Cortex of kidney (tissue), 1 donor: ENCODE measurements at places on chromosomes 3 and 15.

- no peak for DNase-seq
Measured at GRCh38 chr3:73664389-73664788, 39.6 kb upstream of the PDZRN3 start.

DNA sequence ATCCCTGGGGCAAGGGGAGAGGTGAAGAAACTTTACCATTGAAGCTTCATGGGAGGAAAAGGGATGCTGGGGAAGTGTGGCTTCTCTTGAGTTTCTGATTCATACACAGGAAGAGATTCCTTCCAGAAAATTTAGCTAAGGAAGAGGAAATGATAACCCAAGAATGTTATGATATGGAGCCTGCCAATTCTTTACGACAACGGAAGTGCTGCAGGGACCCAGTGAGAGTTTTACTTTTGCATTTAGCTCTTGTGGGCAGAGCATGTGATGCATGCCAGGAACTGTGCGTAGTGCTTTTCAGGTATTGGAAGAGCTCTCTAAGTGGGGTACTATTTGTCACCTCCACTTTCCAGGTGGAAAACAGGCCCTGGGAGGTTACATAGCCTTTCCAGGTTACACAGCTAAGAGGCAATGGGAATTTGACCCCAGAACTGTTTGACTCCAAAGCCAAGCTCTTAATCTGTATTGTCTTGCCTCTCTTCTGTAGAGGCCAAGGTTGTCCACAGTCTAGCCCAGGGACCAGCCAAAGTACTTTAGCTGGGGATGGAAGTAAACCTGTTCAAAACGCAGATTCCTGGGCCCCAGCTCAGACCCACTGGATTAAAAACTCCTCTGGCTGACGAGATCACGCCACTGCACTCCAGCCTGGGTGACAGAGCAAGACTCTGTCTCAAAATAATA, 23.0 kb downstream of the CMTM7 start:
- DNase-seq, result no peak

DNA sequence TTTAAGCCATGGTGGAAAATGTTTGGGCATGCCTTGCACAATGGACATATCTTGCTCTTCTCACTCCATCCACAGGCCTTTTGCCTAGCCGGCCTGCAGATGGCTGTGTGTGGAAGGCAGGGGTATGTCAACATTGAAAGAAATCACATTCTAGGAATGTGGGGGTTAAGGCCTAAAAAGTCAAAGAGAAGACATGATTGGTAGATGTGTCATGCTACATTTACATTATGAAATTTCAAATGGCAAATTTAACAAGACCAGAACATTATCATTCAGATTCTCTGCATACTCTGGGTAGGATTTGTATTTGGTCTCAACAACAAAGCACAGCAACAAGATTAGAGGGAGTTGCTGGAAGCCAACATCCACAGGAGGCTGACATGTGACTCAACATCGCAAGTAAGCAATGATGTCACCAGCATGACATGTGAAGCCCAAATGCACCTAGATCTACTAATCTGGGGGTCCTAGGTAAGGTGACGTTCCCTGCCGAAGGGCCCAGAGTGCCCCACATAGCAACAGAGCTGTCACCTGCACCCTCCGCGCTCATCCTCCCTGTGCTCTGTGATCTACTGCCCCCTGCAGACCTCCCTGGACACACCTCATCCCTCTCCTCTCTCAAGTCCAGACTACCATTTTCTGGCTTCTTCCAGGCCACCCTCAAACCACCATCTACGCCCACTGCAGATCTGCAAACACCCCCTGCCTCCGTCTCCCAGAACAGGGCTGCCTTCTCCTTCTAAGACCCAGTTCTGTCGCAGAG, 39.4 kb downstream of the CLDN18 start:
- DNase-seq, result no peak

- no peak for DNase-seq
Measured at GRCh38 chr15:45402955-45403877, 24.9 kb upstream of the GATM start.

- DNase-seq, result no peak
Measured at GRCh38 chr15:93846148-93846547, 385.2 kb upstream of the MCTP2 start.

- DNase-seq, result no peak
Measured at GRCh38 chr15:50815958-50816590, 50.6 kb upstream of the SPPL2A start.

- no peak for DNase-seq
Measured at GRCh38 chr15:90337256-90337655, 14.8 kb upstream of the ZNF774 start.

GRCh38 chr15:78052001-78052401, 25.5 kb downstream of the TBC1D2B start:
- DNase-seq, result no peak

GRCh38 chr3:161977850-161978249, 481.2 kb downstream of the OTOL1 start:
- no peak for DNase-seq

DNA sequence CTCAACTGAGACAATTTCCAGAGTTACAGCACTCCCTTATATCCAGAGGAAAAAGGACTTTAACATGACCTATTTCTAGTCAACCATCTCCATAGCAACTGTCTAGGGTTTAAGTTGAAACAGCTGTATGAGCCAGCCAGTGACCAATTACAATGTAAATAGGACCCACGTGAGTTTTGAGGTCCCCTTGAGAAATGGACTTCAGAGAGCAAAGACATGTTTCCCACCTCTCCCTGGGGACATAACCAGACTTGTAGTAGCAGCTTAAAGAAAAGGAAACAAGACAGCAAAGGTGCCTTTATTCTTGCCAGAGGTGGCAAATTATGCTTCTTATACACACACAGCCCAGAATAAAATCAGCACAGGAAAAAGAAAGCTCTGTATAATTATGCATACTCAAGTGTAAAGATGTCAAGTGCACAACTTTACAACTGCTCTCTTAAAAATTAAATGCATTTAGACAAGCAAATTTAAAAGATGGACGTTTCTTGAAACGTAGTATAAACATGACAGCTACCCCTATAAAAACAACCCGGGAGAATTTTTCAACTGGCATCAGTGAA, 40.2 kb downstream of the SUMF1 start:
- DNase-seq, result no peak
